ENCODE measurements at places on chromosomes 5 and 9.

DNA sequence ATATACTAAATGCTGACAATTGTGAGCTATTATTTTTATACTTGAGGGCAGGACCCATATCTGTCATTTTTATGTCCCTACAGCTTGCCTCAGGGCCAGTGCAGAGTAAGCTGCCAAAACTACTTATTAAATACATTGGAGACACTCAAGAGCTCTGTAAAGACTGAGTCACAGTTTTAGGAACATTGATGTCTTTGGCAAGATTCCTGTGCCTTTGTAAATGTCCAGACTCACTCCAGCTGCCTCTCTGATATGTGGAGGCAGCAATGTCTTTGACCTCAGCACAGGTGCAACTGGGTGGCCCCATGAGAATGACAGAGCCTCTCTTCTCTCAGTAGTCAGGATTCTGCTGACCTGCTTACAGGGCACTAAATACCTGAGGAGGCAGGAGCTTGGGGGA, 363.2 kb downstream of the OSTF1 start:
- no peak for DNase-seq

- peak; percentile 50 for DNase-seq
Observed at GRCh38 chr5:67299231-67299735, 102.7 kb upstream of the CD180 start.

- DNase-seq: no peak
Observed at GRCh38 chr5:134906811-134907210, 1.9 kb downstream of the PCBD2 start.

DNA sequence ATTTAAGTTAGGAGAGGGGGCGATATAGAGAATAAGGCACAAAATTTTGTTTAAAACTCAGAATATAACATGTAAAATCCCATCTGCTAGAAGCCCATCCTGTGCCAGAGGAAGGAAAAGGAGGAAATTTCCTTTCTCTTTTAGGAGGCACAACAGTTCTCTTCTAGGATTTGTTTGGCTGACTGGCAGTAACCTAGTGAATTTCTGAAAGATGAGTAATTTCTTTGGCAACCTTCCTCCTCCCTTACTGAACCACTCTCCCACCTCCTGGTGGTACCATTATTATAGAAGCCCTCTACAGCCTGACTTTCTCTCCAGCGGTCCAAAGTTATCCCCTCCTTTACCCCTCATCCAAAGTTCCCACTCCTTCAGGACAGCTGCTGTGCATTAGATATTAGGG, 18.3 kb downstream of the MOCS2 start:
- DNase-seq: peak; percentile 38

DNA sequence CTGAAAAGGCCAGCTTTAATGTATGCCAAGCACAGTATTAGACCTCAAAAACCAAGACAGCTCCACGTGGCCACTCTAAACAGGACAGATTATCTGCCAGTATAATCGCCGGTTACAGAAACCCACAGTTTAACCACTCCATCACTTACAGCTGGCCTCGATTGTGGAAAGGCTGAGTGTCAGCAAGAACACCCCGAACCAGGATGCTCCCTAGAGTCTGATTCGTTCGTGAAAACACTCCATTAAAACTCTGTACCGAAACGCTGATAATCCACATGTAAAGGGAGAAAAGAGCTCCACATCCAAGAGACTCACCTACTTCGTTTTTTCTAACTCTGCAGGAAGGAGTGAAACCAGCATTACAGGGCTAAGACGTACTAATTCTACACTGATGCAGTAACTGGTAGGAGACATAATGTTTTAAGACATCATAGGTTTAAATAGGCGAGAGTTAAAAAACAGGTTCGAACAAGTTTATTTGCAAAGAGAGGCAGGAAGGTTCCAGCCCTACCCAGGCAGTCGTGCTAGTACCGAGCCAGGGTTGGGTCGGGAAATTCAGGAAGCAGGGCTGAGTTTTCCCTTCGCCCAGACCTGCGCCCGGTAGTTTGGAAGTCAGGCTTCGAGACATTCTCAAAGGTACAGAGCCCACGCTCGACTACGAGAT, 949 bp downstream of the SERINC5 start:
- peak; percentile 56 for DNase-seq

- DNase-seq: no peak
Observed at GRCh38 chr9:76575761-76576160, 116.8 kb downstream of the GCNT1 start.

- peak; percentile 27 for DNase-seq
Observed at GRCh38 chr9:123954518-123955280, 24.8 kb upstream of the DENND1A start.

GRCh38 chr9:69759421-69760277, at the start of gene PTAR1:
Gene PTAR1 (minus strand): TSS chr9:69760011. CDS start chr9:69759938, 73 bp downstream.
- DNase-seq: peak; percentile 89

DNA sequence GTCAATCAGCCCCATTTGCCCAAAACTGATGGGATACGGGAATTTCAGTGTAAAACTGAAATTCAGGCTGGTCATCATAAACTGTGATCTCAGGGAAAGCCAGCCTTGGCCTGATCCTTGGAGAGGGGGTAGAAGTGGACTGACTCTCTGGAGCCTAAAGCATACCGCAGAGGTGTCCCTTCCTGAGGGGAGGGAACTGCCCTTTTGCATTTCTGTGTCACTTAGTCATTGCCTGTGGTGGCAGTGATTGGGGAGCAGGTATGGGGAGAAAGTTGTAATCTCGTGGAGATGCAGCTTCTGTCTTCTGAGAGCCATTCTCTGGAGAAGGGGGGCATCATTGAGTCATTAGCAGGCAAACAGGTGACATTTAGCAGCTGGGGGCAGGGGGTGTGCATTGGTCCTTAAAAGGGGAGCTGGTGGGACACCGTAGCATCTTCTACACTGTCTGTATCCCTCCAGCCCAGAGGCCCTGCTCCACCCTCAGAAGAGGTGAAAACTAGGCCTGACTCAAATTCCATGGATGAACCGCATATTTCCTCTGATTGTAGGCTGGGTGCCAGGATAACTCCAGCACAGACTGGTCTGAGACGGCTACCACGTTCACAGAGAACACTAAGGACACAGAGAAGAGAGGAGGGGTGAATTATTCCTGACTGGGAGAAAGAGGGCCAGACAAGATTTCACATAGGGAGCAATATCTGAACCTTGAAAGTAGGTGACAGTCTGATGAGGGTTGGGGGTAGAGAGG, 143.3 kb downstream of the SEC61B start:
- no peak for DNase-seq

DNA sequence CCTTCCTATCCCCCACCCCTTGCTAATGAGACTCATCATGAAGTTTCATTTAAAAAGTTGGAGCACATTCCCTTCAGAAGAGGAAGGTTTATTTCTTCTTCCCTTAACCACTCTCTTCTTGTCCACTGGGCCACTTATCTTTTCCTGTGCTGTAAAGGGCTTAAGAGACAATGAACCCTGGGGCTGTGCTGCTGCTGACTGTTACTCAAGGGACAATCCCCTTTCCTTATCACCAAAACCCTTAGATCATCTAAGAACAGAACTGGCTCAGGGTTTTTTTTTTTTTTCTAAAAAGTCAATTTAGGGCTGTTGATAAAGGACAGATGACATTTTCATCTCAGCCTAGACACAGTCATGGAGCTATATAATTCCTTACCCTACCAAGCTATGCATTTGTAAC, 29.6 kb downstream of the CAPSL start:
- no peak for DNase-seq

GRCh38 chr5:6212244-6212643, 166.1 kb downstream of the MED10 start:
- no peak for DNase-seq

- peak; percentile 92 for DNase-seq
Observed at GRCh38 chr5:43389679-43390329, 22.4 kb downstream of the CCL28 start.

- DNase-seq: no peak
Observed at GRCh38 chr5:149886060-149886459, 58.5 kb downstream of the PDE6A start.

- peak; percentile 37 for DNase-seq
Observed at GRCh38 chr9:100505564-100506159, 32.7 kb downstream of the TMEFF1 start.

- DNase-seq: no peak
Observed at GRCh38 chr5:135161221-135161620, 127.2 kb upstream of the PITX1 start.

DNA sequence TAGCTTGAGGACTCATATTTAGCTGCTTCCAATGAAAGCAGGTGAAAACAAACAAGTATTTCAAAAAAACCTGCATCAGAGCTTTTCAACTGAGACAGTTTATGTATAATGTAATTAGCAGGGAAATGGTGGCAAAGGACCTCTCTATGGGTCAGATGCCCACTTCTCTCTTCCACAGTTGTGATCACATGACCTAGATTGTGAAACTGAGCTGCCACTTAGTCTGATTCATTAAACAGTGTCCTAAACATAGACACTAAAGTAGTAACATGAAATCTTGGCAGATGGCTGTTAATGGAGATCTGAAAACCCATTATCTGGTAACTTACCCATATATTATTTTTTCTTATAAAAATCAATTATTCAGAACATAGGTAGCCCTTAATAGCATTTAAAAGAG, 663.6 kb upstream of the RIOK2 start:
- DNase-seq: peak; percentile 19

DNA sequence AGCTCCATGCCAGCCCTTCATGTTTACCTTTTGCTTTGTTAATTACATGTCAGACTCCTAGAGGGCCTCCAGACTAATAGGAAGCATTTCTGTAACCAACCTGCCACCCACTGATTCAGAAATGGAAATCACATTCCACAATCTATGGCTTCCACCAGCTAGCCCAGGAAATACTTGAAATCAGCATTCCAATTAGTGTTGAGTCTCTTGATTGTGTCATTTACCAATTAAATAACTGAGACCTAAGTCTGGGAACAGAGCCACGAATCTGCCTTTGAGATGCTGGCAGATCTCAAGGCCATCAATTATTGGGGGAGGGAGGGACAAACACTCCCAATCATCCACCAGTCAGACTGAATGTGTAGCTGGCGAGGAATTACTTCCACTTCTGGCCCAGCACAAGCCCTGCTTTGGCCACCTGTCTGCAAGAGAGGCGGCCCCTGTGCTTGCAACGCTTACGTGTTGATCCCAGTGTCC, 27.4 kb upstream of the SAP30L start:
- no peak for DNase-seq

- no peak for DNase-seq
Observed at GRCh38 chr9:111610845-111611244, 11.4 kb upstream of the PTGR1 start.

- no peak for DNase-seq
Observed at GRCh38 chr9:77949751-77950436, 81.7 kb downstream of the GNAQ start.

- no peak for DNase-seq
Observed at GRCh38 chr5:104757915-104758314, 1195.3 kb upstream of the NUDT12 start.

DNA sequence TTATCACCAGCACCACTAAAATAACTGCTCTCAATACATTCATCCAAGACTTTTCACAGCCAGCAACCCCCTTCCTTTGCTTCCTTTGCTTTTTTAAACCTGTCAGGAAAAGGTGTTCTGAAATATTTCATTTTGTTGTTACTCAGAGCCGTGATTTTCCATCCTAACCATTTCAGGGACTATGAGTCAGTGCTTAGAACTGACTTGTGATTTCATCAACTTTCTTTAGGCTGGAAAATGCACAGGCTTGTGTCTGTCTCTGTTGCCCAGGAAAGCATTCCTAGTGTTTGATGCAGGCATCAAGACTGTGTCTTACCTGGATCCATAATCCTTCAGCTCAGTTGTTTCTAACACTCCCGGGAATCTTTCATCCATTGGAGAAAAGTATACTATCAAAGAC, 805.6 kb downstream of the BRINP1 start:
- DNase-seq: peak; percentile 59

DNA sequence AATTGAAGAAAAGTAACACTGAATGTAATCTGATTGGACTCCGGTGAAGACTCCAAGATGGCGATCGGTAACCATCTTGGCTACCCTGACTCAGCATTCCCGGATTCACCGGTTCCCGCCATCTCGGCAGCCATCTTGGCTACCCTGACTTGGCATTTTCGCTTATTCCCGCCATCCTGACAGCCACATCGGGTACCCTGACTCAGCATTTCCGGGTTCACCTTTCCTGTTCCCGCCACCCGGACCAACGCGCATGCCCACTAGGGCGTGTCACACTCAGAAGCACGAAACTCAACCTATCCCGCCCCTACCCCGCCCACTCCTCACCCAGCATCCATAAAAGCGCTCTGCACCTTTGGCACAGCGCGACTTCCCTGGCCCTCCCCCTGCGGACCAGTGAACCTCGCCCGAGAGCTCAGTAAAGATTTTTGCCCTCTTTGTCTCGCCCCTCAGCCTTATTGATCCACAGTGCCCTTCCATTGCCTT, 17.2 kb downstream of the SPTLC1 start:
- DNase-seq: no peak

- DNase-seq: no peak
Observed at GRCh38 chr5:14996997-14997396, 125.4 kb upstream of the ANKH start.

- no peak for DNase-seq
Observed at GRCh38 chr9:101176384-101176783, 147.9 kb downstream of the PLPPR1 start.

DNA sequence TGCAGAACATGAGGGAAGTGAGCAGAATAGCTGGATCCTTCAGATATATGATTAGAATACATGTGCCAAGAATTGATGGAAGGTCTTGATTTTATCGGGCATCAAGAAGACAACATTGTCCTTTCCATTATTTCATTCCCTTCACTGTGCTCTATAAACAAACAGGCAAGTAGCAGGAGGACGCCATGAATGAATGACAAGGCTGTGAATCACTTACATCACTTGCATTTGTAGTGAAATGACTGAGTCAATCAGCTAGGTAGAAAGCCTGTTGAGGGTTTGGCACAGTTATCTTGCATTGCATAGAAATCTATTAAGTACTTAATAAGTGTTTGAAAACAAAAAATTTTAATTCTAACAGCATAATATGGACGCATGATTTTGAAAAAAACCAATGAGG, 548.8 kb upstream of the IZUMO3 start:
- DNase-seq: no peak

GRCh38 chr9:129552064-129552463, 68.8 kb downstream of the C9orf50 start:
- peak; percentile 57 for DNase-seq

DNA sequence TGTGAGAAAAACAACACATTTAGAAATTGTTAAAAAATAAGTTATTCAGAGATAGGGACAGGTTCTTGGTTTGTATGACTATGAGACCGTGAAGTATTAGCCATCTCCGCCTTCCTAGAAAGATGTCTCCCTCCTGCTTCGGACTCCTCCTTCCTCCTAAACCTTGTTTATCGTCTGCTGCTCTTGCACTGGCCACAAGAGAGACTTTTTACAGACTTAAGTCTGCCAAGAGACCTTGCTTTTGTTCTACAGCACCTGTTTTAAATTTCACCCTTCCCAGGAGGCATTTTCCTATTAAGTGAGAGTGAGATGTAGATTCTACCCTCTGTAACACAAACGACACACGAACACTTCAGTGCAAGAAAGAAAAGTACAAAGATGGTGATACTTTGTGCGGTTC, 274.6 kb downstream of the ARHGEF28 start:
- no peak for DNase-seq
